ENCODE measurements at places on chromosomes 5 and 9.

- DNase-seq: no peak
These were observed 2.8 kb downstream of the ADCY2 start for GRCh38 chr5:7398596-7399280.

DNA sequence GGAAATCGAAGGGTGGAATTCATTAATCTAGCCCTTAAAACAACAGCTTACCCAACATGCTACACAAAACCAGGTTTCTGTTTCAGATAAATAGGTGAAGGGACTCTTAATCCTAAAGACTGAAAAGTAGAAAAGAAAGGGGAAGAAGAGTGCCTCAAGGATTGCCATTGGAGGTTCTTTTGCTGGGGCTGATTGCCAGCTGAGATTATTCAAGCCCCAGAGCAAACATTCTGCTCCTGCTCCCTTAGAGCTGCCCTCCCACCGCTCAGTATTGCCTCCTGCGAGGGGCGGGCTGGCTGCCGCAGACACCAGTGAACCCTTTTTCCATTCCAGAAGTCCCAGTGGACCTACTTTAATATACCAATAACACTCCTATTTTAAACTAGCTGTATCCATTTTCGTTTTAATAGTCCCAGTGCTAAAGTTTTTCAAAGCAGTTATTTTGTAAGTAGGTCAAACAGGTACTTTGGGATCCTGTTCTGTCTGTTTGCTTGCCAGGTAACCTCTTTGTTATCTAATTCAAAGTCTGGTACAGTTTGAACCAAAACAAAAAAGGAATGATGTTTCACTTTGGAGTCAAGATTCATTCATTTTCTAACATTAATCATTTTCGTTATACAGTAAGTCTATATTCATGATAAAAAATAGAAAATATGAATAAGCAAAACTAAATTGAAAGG lies 38.6 kb downstream of the HMGCS1 start:
- no peak for DNase-seq

DNA sequence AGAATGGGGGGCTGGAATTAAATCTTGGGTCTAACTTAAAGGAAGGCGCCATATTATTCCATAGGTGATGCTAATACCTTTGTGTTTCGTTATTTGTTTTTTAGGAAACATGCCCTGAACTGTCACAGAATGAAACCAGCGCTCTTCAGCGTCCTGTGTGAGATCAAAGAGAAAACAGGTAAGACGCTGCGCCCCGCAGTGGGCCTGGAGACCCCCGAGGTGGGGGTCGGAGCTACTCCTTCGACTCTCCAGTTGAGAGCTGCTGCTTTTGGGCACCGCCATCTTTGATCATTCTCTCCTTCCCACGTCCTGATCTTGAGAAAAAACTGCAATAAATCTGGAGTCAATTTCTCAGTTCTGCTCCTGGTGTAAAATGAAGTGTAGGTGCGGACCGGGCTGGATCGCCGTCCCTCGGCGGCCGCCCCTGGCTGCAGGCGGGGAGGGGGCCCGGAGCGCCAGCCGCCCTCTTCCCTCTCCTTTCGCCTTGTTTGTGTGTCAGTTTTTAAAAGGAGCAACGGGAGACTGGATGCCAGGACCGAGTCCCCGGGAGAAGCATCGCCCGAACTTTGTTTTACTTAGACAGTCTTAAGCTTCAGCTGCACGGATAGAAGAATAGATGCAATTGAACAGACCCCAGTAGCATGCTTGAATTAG lies 1.4 kb downstream of the PBX3 start:
- DNase-seq: no peak

DNA sequence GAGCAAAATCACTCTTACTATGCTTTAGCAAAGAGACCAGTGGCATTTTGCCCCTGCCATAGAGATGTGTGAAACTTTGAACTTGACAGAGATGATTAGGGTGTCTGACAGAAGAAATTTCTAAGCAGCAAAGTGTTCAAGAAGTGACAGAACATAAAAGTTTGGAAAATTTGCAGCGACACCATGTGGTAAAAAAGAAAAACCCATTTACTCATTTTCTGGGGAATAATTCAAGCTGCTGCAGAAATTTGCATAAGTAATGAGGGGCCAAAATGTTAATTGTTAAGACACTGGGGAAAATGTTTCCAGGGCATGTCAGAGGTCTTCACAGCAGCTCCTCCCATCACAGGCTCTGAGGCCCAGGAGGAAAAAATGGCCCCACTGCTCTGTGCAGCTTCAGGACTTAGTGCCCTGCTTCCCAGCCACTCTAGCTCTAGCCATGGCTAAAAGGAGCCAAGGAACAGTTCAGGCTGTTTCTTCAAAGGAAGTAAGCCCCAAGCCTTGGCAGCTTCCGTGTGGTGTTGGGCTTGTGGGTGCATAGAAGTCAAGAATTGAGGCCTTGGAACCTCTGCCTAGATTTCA lies 6.1 kb upstream of the AP3B1 start:
- no peak for DNase-seq

- DNase-seq: no peak
These were observed 417.1 kb downstream of the HCN1 start for GRCh38 chr5:45279109-45279508.

- no peak for DNase-seq
These were observed 191.9 kb downstream of the ATP10B start for GRCh38 chr5:160660132-160660531.

DNA sequence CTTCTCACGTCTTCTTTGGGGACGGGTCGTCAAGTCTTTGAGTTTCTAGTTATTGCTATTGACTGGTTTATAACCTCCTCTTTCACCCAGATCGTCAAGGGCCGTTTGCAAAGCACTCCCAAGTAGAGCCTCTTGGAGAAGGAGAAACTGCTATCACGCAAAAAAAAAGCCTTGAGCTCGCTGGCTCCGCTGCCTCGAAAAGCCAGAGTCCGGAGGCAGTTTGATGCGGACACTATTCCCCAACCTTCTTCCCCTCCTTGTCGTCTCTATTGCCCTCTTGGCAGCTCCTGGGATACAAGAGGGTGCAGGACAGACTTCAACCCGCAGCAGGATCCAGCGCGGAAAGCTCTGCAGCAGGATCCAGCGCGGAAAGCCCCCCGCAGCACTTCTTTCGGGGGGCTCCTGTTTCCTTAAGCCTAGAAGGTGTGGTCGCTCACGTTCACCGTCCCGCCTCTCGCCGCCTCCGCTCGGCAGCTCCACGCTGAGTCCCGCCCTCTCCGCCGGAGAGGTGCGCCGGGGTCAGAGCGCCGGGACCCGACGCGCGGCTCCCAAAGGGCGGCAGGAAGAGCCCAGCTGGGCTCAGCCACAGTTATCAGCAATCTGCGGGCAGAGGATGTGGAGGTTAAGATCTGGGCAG lies at the start of gene PCDHAC1:
TSS of gene PCDHAC1 (plus strand) at position 494 of the 637 bp plus-strand sequence. CDS start 594 bp downstream, outside the sequence.
- DNase-seq: no peak

DNA sequence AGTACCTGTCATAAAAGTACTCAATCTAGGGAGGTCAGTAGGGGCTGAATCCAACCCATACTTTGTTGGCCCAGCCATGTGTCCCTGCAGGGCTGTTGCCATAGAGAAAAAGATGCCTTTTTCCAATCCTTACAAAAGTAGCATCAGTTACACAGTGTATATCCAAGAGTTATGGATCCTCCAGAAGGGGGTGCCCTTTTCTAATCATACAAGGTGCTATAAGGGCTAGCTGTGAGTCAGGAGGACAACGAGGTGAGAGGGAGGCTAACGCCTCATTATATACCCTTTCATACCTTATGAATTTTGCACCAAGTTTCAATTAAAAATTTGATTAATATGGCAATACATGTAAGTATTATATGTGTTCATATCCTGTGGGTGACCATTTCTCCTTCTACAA lies 4.8 kb downstream of the KIAA0825 start:
- DNase-seq: no peak

DNA sequence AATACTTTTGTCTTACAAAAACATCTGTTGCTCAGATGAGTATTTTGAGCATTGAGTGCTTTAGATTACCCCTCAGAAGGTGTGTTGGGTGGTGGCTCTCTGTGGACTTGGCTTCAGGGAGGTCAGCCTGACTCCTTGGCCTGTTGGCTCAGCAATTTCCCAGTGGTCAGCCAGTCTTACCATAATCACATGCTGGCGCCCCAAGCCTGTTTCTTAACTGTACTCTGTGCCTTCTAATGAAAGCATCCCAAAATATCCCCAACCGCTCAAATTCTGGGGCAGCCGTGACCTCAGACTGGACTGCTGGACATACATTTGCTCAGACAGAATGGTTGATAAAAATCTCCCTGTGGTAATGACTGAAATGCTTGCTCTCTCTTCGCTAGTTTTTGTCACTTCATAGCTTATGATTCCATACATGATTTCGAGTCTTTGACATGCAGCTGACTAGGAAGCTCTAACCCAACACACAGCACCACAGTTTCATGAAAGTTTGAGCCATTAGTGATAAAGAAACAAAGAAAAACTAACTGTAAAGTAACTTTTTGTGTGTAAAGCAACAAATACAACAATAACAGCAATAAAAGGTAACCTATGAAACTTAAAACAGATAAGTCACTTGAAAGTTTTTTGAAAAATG lies 562.2 kb upstream of the MEF2C start:
- DNase-seq: no peak

GRCh38 chr9:87497080-87497603 lies 525 bp upstream of the DAPK1 start:
- DNase-seq: no peak

DNA sequence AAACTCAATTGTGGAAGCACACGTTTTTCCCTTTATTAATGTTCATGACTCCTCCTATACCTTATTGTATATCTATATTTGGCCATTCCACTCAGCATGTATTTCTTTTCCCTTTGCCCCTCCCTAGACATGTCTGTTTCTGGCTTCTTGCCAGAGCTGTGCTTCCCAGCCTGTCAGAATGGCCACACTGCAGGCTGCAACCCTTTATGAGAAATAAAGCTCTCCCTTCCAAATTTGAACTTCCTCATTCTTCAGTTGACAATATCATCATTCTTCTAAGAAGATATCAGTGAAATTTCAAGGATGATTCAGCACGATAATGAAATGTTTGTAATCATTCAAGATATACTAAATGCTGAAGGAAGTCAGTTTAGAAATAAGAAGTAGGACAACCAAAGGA lies 107.6 kb upstream of the PRSS3 start:
- no peak for DNase-seq

GRCh38 chr5:136374003-136374402 lies 8.7 kb upstream of the TRPC7 start:
- DNase-seq: no peak

DNA sequence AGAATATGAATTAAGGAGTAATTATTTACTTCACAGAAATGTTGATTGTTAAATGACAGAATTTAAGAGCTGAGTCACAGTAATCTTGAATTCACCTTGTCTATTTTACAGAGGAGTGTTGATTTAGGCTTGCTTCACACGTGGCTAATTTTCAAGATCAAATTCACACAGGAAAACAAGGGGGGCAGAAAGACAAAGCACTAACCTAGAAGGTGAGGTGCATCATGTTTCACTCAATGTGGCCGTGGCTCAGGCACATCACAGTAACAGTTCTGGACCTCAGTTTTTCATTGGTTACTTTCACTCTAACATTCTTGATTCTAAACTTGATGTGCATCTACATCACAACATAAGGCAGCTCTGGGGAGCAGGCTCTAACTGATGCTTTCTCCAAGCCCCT lies 69.6 kb upstream of the GNAQ start:
- DNase-seq: no peak

GRCh38 chr5:145982572-145983318 lies 46.4 kb downstream of the SH3RF2 start:
- no peak for DNase-seq

DNA sequence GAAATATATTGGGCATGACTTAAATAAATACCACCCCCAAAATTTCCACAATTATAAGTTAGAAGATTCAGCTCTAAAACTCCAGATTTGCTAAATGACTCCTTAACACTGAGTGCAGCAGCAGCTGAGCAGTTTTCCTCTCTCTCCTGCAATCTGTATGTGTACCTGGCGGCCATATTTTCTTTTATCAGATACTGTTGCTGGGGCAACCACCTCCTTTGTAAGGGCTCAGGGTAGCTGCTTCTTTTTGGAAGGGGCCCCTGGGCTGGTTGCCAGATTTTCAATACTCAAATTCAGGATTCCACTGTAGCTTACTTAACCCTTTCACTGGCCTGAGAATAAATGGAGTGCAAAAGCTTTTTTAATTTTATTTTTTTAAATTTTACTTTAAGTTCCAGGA lies 197.0 kb downstream of the TAF11L14 start:
- no peak for DNase-seq

- DNase-seq: no peak
These were observed 734 bp downstream of the KIF27 start for GRCh38 chr9:83920469-83920926.

- no peak for DNase-seq
These were observed 128.3 kb downstream of the GPBP1 start for GRCh38 chr5:57302164-57302563.

DNA sequence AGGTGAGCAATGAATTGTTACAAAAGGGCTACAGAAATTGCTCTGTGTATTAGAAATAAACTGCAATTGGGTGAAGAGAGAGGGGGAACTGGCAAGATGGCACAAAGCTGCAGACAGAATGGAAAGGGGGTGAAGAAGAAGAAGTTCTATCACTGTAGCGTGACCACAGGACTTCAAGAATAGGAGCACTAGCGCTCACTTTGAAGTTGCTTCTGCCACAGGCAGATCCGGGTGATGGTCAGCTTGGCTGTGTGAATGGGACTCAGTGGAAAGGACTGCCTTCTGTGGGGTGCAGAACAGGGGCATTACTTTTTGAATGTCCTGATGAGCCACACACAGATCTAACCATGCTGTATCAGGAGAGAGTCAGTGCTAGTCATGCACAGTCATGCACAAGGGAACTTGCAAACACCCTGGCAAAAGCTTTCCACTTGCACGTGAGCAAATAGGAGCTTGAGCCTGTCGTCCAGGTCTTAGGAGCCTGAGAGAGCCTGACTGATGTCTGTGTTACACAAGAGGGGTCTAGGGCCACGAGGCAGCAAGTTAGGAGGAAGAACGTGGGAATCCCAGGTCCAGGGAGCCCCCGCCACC lies 16.3 kb downstream of the IL5 start:
- DNase-seq: no peak

- DNase-seq: no peak
These were observed 81.7 kb downstream of the MYO10 start for GRCh38 chr5:16854351-16854750.

GRCh38 chr9:33124751-33125381 lies 42.3 kb downstream of the B4GALT1 start:
- DNase-seq: no peak

GRCh38 chr9:107688728-107689127 lies 199.2 kb upstream of the KLF4 start:
- no peak for DNase-seq

DNA sequence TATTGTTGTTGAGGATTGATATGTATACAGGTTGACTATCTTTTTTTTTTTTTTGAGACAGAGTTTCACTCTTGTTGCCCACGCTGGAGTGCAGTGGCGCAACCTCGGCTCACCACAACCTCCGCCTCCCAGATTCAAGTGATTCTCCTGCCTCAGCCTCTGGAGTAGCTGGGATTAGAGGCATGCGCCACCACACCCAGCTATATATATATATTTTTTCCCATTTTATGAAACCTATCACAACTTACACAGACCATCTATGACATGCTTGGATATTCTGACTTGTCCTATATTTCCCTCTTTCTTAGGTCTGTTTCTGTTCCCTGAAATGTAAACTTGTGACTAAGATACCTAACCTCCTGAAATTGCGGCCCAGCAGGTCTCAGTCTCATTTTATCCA lies 5.0 kb downstream of the CD14 start:
- no peak for DNase-seq

- DNase-seq: no peak
These were observed 261.5 kb upstream of the CCNH start for GRCh38 chr5:87674235-87674634.
